ENCODE measurements at places on chromosomes 7 and 10. TPM values are rescaled to one million over a fixed set of nuclear protein-coding genes. Genes with fewer than 3 reads are reported as not detected.
A peak's percentile ranks its signal among the peaks of the same experiment; 100 is the strongest.

DNA sequence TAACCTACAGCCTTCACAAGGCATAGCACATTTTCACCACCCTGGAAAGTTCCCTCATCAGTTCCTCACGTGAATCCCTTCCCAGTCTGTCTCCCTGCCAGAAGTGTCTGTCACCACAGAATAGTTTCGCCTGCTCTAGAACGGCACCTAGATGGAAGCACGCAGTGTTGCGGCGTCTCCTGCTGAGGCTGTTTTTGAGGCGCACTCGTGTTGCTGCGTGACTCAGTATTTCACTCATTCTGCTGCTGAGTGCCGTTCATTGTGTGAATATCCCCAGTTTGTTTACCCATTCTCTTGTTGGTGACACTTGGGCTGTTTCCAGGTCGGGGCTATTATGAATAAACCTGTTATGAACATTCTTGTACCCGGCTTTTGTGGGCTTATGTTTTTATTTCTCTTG, 12.8 kb downstream of the NOS3 start:
- DNase-seq: no peak

The SGCE gene
- 52.6 TPM for total RNA-seq

GRCh38 chr7:72326365-72326764, 85.8 kb downstream of the CALN1 start:
- DNase-seq: peak; percentile 11

GRCh38 chr7:5780801-5781496, 514 bp downstream of the RNF216 start:
- DNase-seq: peak; percentile 42

- DNase-seq: no peak
Observed at GRCh38 chr7:44155191-44156185, 14.4 kb upstream of the MYL7 start.

The ASB15 gene
- not detected for total RNA-seq

The LIPK gene
- total RNA-seq: not detected

The BTAF1 gene
- 55.8 TPM for total RNA-seq

DNA sequence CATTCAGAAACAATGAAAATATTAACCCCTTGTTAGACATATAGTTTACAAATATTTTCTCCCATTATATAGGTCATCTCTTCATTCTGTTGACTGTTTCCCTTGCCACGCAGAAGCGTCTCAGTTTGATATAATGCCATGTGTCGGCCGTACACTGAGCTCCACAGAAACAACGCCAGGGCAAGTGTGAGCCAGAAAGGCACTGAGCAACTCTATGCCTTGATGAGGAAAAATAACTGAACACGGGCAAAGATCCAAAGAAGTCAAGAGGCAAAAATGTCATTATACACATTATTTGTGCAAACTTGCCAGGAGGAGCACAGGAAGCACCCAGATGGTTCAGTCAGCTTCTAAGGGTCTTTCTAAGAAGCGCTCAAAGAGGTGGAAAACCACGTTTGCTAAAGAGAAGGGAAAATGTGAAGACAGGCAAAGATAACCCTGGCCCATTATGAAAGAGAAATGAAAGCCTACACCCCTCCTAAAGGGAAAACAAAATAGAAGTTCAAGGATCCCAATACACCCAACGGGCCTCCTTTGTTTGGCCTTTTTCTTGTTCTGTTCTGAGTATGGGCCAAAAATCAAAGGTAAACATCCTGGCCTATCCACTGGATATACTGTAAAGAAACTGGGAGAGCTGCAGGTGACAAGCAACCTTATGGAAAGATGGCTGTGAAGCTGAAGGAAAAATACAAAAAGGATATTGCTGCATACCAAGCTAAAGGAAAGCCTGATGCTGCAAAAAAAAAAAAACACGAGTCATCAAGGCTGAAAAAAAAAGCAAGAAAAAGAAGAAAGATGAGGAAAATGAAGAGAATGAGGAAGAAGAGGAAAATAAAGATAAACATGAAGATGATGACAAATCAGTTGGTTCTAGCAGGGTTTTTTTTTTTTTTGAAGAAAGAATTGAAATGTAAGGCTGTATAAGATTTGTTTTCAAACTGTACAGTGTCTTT, 15.5 kb downstream of the ARHGAP12 start:
- no peak for DNase-seq

- no peak for DNase-seq
Observed at GRCh38 chr7:116331020-116331419, 120.7 kb downstream of the TES start.

The NEUROD6 gene
- not detected for total RNA-seq

DNA sequence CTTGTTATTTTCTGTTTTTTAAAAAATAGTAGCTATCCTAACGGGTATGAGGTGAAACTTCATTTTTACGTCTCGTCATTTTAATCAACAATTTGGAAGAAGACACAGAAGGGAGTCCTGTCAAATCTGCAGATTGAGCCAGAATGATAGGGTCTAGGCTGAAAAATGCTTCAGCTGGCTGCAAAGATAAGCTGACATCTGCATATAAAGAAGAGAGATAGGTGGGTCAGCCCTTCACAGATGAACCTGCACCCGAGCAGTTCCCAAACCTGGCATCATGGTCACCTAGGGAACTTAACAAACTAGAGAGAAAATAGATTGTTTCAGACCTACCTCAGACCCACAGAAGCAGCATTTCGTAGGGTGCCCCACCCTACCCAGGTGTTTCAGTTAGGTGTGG, 35.2 kb upstream of the BMPR1A start:
- no peak for DNase-seq

DNA sequence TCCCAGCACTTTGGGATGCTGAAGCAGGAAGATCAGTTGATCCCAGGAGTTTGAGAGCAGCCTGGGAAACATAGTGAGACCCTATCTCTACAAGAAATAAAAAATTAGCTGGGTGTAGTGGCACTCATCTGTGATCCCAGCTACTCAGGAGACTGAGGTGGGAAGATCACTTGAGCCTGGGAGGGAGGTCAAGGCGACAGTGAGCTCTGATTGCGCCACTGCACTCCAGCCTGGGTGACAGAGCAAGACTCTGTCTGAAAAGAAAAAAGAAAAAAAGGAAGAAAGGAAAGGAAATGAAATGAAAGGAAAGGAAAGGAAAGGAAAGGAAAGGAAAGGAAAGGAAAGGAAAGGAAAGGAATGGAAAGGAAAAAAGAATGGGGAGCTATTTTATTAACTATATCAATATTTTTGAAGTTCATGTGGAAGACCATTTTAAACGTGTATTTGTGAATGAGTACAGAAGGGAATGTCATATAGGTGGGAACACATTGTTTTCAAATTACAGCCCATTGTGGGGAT, 7.1 kb upstream of the IFIT2 start:
- no peak for DNase-seq

The AGAP9 gene
- total RNA-seq: 1.2 TPM

DNA sequence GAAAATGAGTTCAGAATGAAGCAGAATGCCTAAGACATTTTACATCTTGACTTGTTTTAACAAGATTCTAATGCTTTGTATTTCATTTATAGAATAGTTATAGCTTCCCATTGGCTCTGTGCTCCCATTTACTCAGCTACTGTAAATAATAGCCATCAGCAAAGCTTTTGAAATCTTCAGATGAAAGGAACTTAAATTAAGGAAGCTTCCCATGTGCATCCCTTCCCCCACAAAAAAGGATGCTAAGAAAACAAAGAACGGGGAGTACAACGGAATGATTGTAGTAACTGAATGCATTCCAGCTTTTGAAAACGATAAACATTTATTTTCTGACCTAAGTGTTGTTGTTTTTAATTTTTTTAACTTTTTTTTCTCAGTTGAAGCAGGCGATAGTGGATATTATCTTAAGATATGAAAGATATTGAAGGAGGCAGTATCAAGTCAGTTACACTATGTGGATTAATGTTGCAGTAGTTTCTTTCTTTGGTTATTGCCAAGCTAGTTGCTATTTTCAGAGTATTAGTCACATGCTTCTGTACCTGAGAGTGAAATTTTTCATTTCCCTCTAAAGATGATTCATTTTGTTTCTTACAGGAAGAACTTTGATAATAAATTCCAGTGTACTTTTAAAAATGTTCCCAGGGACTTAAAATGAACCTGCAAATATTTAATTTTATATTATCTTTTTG, 129.2 kb downstream of the KCND2 start:
- peak; percentile 74 for DNase-seq

GRCh38 chr10:113982769-113983168, 60.9 kb upstream of the ADRB1 start:
- DNase-seq: no peak

DNA sequence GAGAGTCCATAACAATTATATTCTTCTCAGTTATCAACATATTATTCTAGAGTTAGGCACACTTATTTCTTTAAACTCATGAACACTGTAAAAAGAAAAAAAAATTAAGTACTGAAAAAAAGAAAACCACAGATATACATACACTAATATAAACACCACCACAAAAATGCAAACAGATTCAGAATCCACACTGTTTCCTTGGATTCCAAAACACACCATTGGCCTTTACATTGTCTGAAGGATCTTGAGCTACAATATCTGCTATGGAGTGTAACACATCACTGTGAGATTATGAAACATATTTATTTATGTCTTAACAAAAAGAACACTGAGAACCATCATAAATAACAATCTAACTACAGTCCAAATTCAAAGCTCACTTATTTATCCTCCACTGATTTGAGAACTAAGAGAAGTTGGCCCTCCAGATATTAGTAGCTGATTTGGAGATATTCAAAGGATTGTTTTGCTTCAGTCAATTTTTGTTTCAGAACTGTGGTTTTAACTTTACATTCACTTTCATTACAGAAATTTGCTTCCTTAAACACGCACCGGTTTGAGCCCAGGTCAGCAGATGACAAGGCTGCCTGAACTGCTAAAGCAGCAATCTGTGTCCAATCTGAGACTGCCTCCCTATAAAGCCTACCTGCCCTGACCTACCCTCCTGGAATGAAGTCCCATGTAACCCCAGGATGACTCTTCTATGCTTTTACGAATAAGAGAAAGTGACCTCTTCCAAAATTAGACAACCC, 47.0 kb upstream of the CDK1 start:
- peak; percentile 11 for DNase-seq

The GFRA1 gene
- 0.17 TPM for total RNA-seq

Measured in mammary epithelial cell (primary cell).